Central memory CD8-positive, alpha-beta T cell (primary cell): ENCODE measurements at places on chromosomes 7 and 10.

DNA sequence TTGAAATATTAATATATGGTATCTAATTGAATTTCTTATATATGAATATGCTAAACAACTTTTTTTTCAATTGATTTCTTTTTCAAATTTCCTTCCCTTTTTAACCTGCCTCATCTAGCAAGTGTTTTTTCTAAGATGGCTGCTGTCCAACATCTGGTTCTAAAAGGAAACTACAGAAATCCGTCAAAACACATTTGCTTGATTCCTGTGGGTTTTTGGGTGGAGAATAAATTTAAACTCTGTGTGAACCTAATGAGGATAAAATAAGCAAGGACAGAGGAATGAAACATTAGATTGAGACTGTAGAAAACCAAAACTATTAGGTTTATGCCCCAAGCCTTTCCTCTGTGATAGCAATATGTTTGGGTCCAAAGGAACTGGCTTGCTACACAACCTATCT, 75.5 kb upstream of the STARD3NL start:
- H3K4me3 ChIP-seq: no peak overlapping the region
- no peak for DNase-seq
- H3K36me3 ChIP-seq: no peaks in the 10 kb centered on the region
- H3K27me3 ChIP-seq: peaks cover 24% of the 10 kb centered on the region
- no peaks in the 10 kb centered on the region for H3K4me1 ChIP-seq

GRCh38 chr7:24026351-24026750, 257.6 kb upstream of the NPY start:
- no peak overlapping the region for H3K4me3 ChIP-seq
- no peak for DNase-seq
- no peaks in the 10 kb centered on the region for H3K36me3 ChIP-seq
- H3K4me1 ChIP-seq: no peaks in the 10 kb centered on the region
- H3K27ac ChIP-seq: no peak overlapping the region

GRCh38 chr7:131747658-131748232, 191.3 kb upstream of the PODXL start:
- no peak for DNase-seq
- peaks cover 24% of the 10 kb centered on the region for H3K27me3 ChIP-seq
- no peaks in the 10 kb centered on the region for H3K36me3 ChIP-seq
- no peaks in the 10 kb centered on the region for H3K4me1 ChIP-seq

DNA sequence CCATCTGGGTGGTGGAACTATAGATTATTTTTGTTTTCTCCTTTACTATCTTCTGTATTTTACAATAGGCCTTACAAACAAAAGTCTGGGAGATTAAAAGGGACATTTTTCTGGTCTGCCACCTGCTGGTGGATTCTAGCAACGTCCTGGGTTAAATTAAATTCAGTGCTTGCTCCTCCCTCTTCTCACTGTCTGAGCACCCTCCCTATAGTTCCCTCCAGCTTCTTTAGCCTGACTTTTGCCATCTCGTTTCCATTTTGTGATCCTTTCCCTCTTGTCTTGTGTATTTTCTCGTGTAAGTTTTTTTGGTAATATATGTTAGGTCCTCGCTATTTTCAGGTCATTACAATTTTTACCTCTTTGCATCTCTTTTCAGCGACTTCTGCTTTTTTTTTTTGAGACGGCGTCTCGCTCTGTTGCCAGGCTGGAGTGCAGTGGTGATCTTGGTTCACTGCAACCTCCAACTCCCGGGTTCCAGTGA, 16.1 kb downstream of the ANKRD16 start:
- H3K4me1 ChIP-seq: peaks cover 6% of the 10 kb centered on the region
- peak; percentile 57 for DNase-seq
- peak overlapping the region; percentile 2 for H3K4me3 ChIP-seq
- H3K27ac ChIP-seq: no peak overlapping the region

DNA sequence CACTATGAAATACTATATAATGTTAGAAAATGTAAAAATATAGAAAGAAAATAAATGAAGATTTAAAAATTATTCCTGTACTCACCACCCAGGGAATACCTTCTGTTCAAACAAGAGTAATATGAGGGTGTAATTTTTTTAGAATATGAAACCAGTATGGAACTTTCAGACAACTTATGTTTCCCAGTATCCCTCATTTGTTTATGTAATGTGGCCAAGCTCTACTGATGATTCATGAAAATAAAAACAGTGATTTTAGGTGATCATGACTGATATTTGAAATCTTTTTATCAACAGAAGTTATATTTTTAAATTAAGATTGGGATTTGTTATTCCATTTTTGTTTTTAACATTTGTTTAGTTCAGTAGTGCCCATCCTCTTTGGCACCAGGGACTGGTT, 18.8 kb downstream of the SLK start:
- H3K27me3 ChIP-seq: no peaks in the 10 kb centered on the region
- H3K4me3 ChIP-seq: peak overlapping the region; percentile 25
- peaks cover 9% of the 10 kb centered on the region for H3K36me3 ChIP-seq
- no peak for DNase-seq
- H3K27ac ChIP-seq: peak overlapping the region; percentile 38

GRCh38 chr7:1144269-1144771, 15.7 kb downstream of the ZFAND2A start:
- H3K27me3 ChIP-seq: no peaks in the 10 kb centered on the region
- H3K36me3 ChIP-seq: no peaks in the 10 kb centered on the region
- no peak for DNase-seq
- no peak overlapping the region for H3K27ac ChIP-seq
- H3K4me3 ChIP-seq: no peak overlapping the region

GRCh38 chr10:129694691-129695243, 227.7 kb downstream of the MGMT start:
- peaks cover 2% of the 10 kb centered on the region for H3K36me3 ChIP-seq
- no peak overlapping the region for H3K27ac ChIP-seq
- H3K4me1 ChIP-seq: peaks cover 12% of the 10 kb centered on the region
- no peak overlapping the region for H3K4me3 ChIP-seq
- no peak for DNase-seq
- no peaks in the 10 kb centered on the region for H3K27me3 ChIP-seq

GRCh38 chr10:22058201-22058600, 54.7 kb upstream of the DNAJC1 start:
- H3K4me1 ChIP-seq: peaks cover 16% of the 10 kb centered on the region
- H3K27me3 ChIP-seq: peaks cover 30% of the 10 kb centered on the region
- no peaks in the 10 kb centered on the region for H3K36me3 ChIP-seq
- H3K4me3 ChIP-seq: no peak overlapping the region
- DNase-seq: no peak

DNA sequence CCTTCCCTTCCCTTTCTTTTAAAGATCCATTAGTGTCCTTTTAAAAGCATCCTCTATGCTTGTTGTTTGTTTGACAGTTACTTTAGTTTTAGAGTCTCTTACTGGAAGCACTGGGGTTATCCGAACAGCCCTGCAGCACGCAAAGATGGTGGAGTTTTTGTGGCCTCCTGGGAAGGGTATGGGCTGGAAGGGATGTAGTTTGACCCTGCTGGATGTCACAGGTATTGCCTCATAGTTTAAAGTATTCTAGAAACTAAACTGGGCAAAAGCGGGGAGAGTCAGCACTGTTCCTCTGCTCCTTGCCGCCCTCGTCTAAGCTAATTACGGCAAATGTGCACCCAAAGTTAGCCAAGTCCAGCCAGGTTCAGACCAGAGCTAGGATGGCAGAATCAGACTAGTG, 35.8 kb upstream of the GNAI1 start:
- no peak overlapping the region for H3K27ac ChIP-seq
- no peaks in the 10 kb centered on the region for H3K36me3 ChIP-seq
- no peak overlapping the region for H3K4me3 ChIP-seq

GRCh38 chr7:8423057-8423456, 10.4 kb upstream of the NXPH1 start:
- H3K36me3 ChIP-seq: no peaks in the 10 kb centered on the region
- no peak overlapping the region for H3K4me3 ChIP-seq
- H3K27ac ChIP-seq: no peak overlapping the region
- no peaks in the 10 kb centered on the region for H3K4me1 ChIP-seq
- H3K27me3 ChIP-seq: peaks cover 1% of the 10 kb centered on the region

GRCh38 chr10:119973281-119973680, 80.8 kb downstream of the SEC23IP start:
- no peaks in the 10 kb centered on the region for H3K36me3 ChIP-seq
- peaks cover 46% of the 10 kb centered on the region for H3K27me3 ChIP-seq
- no peak overlapping the region for H3K27ac ChIP-seq
- no peak for DNase-seq

DNA sequence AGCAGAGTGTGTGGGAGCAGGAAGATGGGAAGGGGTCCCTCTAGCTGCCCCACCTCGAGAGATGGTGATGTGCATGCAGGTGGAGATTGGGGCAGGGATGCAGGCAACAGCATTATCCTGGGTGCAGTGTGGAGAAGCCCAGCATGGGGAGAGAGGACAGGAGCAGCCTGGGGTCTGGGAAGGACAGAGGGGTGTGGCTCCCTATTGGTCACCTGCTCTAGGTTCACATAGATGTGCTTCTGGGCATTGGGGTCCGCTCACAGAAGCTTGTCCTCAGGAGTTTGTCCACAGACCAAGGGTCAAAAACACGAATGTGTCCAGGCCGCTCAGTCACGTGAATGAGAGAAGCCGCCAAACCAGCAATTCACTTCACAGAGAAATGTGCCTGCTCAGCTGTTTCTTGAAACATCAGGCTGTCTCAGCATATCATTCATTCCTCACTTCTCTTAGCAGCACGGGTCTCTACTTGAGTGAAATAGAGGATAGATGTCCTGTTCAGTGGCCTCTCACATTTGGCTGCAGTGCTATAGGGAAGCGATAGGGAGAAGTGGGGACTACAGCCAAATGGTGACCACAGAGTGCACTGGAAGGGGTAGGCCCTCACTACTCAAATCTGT, 11.5 kb upstream of the SLC29A3 start:
- H3K27me3 ChIP-seq: peaks cover 36% of the 10 kb centered on the region
- no peak for DNase-seq
- no peak overlapping the region for H3K27ac ChIP-seq
- H3K4me3 ChIP-seq: no peak overlapping the region
- no peaks in the 10 kb centered on the region for H3K4me1 ChIP-seq

GRCh38 chr10:49225218-49225876, 37.2 kb upstream of the TMEM273 start:
- no peak overlapping the region for H3K4me3 ChIP-seq
- peaks cover 32% of the 10 kb centered on the region for H3K27me3 ChIP-seq
- H3K27ac ChIP-seq: no peak overlapping the region
- no peaks in the 10 kb centered on the region for H3K4me1 ChIP-seq

- H3K36me3 ChIP-seq: no peaks in the 10 kb centered on the region
- H3K27ac ChIP-seq: no peak within 1 kb of the TSS
- H3K27me3 ChIP-seq: peaks cover 8% of the 10 kb centered on the region
- no peaks in the 10 kb centered on the region for H3K4me1 ChIP-seq
- DNase-seq: no peak
- peak within 1 kb of the TSS; percentile 67 for H3K4me3 ChIP-seq
These were observed at the start of gene CDCA7L for GRCh38 chr7:21945454-21946221. Gene CDCA7L, minus strand, starts transcription at chr7:21945899. Its CDS starts 95 bp downstream, at chr7:21945804.

GRCh38 chr7:5388273-5388901, 35.2 kb downstream of the TNRC18 start:
- H3K4me1 ChIP-seq: peaks cover 18% of the 10 kb centered on the region
- peaks cover 56% of the 10 kb centered on the region for H3K36me3 ChIP-seq
- no peak for DNase-seq
- no peak overlapping the region for H3K27ac ChIP-seq

DNA sequence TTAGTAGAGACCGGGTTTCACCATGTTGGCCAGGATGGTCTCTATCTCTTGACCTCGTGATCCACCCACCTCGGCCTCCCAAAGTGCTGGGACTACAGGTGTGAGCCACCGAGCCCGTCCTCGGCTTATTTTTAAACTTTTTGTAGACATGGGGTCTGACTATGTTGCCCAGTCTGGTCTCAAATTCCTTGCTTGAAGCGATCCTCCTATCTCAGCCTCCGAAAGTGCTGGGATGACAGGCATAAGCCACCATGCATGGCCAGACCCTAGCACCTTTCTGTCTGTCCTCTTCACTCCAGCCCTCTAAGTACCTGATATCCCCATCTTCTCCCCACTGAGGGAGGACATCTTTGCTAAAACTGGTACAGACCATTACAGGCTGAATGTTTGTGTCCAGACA, 41.4 kb downstream of the TMEM130 start:
- H3K27me3 ChIP-seq: peaks cover 37% of the 10 kb centered on the region
- H3K4me1 ChIP-seq: no peaks in the 10 kb centered on the region
- H3K36me3 ChIP-seq: no peaks in the 10 kb centered on the region
- no peak overlapping the region for H3K27ac ChIP-seq
- no peak overlapping the region for H3K4me3 ChIP-seq

DNA sequence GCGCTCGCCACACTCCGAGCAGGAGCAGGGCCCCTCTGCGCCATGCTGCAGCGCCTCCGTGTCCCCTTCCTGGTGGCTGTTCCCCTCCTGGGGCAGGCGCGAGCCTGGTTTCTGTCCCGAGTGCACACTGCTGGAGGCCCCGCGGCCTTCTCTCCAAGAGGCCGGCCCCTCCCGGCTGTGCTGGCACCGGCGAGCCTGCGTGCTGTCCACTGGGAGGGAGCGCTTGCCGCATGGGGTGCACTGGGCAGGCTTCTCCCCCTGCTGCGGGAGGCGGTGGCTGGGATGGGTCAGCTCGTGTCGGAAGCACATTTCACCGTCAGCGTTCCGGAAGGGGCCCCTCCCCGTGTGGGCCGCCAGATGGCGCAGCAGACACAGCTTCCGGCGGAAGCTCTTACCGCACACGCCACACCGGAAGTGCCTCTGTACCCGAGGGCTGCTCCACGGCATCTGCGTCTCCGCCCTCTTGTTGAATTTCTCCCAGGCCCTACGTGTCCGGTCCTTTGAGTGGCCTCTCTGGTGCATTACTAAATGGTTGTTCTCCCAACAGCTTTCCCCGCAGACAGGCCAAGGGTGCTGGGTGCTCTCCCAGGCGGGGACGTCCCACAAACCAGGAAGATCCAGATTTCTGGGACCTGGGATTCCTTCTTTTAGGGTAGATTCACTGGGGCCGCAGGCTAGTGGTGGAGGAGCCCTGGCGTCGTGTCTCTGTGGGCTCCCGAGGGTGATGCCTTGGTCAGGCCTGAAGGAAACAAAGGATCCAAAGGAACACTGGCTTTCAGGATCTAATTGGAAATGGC, 18.7 kb downstream of the ZNF786 start:
- no peak overlapping the region for H3K27ac ChIP-seq
- H3K4me3 ChIP-seq: peak overlapping the region; percentile 20
- peaks cover 5% of the 10 kb centered on the region for H3K4me1 ChIP-seq

- H3K4me1 ChIP-seq: peaks cover 4% of the 10 kb centered on the region
- H3K4me3 ChIP-seq: no peak overlapping the region
- peaks cover 19% of the 10 kb centered on the region for H3K36me3 ChIP-seq
- H3K27me3 ChIP-seq: no peaks in the 10 kb centered on the region
- DNase-seq: no peak
- H3K27ac ChIP-seq: no peak overlapping the region
These were observed 76.9 kb upstream of the RSBN1L start for GRCh38 chr7:77619314-77619713.

DNA sequence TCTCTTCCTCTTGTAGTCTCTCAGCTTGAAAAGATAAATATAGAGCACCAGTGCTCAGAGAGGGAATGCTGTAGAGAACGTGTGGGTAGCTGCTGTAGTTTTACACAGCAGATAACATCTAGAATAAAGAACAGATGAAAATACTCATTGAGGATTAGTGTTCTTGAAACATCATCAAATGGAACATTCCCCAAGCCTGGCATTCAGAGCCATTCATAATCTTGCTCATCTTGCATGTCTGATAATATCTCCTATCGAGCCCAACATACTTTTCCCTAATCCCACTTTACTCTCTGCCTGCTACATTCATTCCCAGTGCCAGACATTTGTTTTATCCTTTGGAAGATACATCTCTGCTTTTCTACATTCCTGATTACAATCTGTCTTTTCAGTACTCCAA, 35.2 kb downstream of the MCU start:
- H3K4me3 ChIP-seq: no peak overlapping the region
- H3K27me3 ChIP-seq: no peaks in the 10 kb centered on the region
- peaks cover 17% of the 10 kb centered on the region for H3K4me1 ChIP-seq
- no peak for DNase-seq

GRCh38 chr10:97718659-97719142, 5.2 kb downstream of the MARVELD1 start:
- H3K27ac ChIP-seq: no peak overlapping the region
- no peaks in the 10 kb centered on the region for H3K27me3 ChIP-seq
- H3K4me3 ChIP-seq: no peak overlapping the region
- H3K4me1 ChIP-seq: peaks cover 9% of the 10 kb centered on the region
- DNase-seq: no peak
